Esophagus mucosa (tissue), 1 donor: ENCODE measurements at places on chromosomes 12 and 14. TPM values are rescaled to one million over a fixed set of nuclear protein-coding genes. Genes with fewer than 3 reads are reported as not detected.

Gene AMN
- total RNA-seq, result 12.4 TPM

DNA sequence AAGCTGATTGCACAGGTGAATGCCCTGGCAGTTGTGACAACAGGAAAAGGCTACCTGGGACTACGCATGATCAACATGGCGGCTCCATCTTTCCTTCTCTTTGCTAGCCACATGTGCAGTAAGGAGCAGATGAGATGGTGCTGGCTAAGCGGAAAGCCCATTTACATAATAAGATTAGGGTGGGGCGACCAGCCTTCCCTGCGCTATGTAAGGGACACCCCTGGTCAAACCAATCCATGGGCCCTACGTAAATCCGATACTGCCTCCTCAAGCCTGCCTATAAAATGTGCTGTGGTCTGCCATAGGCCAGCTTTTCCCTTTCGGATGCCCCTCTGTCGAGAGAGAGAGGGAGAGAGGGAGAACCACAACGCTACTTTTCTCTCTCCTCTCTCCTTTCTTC lies 31.0 kb upstream of the BTG1 start:
- no peak for ATAC-seq

- no peak for ATAC-seq
Measured at GRCh38 chr14:64281805-64282204, 12.4 kb downstream of the ESR2 start.

DNA sequence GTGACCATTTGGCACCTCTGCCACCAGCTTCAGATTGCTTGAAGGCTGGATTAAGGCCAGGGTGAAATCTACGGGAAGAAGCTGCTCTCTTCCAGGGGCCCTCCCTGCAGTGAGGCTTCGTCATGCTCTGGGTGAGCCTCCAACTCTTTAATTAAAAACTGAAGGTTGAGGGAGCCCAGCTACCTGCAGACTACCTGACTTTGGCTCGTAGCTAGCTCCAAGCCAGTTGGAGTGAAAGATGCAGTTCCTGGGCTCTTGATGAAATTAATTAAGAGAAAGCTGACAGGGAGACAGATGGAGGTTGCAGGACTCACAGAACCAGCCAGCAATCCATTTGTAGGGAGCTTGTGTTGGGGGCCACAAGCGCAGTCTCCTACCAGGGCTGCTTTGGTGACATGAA lies 168.5 kb upstream of the SFSWAP start:
- no peak for ATAC-seq
